ENCODE measurements at places on chromosomes 3 and 15. TPM values are rescaled to one million over a fixed set of nuclear protein-coding genes. Genes with fewer than 3 reads are reported as not detected.

PML gene
- 27.6 TPM for total RNA-seq

GRCh38 chr3:124455891-124456290 is 274.4 kb upstream of the UMPS start:
- peaks cover 11% of the 10 kb centered on the region for H3K36me3 ChIP-seq
- peaks cover 2% of the 10 kb centered on the region for H3K4me1 ChIP-seq
- no peak overlapping the region for H3K27ac ChIP-seq
- no peaks in the 10 kb centered on the region for H3K27me3 ChIP-seq

ADGRG7 gene
- total RNA-seq = not detected

DNA sequence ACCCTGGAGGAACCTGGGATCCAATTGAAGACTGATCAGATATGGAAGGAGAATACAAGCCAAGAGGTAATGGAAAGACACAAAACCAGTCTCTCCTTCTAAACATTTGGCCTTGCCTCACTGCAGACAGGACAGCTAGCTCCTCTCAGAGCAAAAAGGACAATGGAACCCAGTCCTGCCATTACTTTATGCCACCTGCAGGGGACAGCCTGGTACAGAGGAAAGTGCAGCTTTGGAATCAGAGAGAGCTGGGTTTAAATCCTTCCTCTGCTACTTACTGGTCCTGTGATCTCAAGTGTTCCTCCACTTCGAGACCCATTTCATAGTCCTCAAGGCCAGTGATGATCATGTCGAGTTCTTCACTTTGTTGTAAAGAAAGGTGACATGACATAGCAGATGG is 159.4 kb upstream of the SMAD3 start:
- H3K36me3 ChIP-seq = no peaks in the 10 kb centered on the region
- no peak overlapping the region for H3K4me3 ChIP-seq
- no peak for DNase-seq
- no peaks in the 10 kb centered on the region for H3K27me3 ChIP-seq
- H3K4me1 ChIP-seq = peaks cover 2% of the 10 kb centered on the region

TM2D3 gene
- 58.6 TPM for total RNA-seq

PGBD4 gene
- 1.7 TPM for total RNA-seq

GRCh38 chr3:27570421-27571106 is 86.4 kb upstream of the SLC4A7 start:
- no peaks in the 10 kb centered on the region for H3K27me3 ChIP-seq
- H3K36me3 ChIP-seq = no peaks in the 10 kb centered on the region
- peaks cover 7% of the 10 kb centered on the region for H3K4me1 ChIP-seq
- no peak overlapping the region for H3K4me3 ChIP-seq
- no peak for DNase-seq

SLC15A2 gene
- total RNA-seq = 0.64 TPM

- H3K27me3 ChIP-seq = peaks cover 2% of the 10 kb centered on the region
- H3K4me1 ChIP-seq = no peaks in the 10 kb centered on the region
- no peak overlapping the region for H3K27ac ChIP-seq
- DNase-seq = no peak
These were observed 60.0 kb downstream of the AAGAB start for GRCh38 chr15:67194171-67195114.

- no peak overlapping the region for H3K27ac ChIP-seq
- H3K27me3 ChIP-seq = no peaks in the 10 kb centered on the region
- H3K4me1 ChIP-seq = no peaks in the 10 kb centered on the region
- no peak for DNase-seq
- peaks cover 13% of the 10 kb centered on the region for H3K36me3 ChIP-seq
These were observed 165.1 kb upstream of the UBE2E1 start for GRCh38 chr3:23640471-23641146.

GRCh38 chr3:189144645-189145044 is 27.1 kb upstream of the TPRG1 start:
- no peak for DNase-seq
- peaks cover 25% of the 10 kb centered on the region for H3K4me1 ChIP-seq
- no peaks in the 10 kb centered on the region for H3K36me3 ChIP-seq
- H3K27ac ChIP-seq = no peak overlapping the region
- no peak overlapping the region for H3K4me3 ChIP-seq

DNA sequence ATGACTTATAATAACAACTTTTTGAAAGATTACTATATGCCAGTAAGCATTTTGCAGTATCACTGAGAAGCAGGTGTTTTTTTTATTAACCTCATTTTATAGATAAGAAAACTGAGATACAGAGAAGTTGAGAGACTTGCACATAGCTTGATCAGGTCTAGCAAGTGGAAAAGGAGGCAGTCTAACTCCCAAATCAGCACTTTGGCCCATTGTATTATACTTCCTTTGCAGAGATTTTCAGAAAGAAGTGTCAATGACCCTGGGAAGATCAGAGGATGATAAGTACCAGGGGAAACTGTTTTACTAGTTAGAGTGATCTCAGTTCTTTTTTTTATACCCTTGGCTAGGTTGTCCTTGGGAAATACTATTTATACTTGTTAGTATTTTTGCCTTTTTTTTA is 358.7 kb downstream of the SQOR start:
- H3K27me3 ChIP-seq = peaks cover 8% of the 10 kb centered on the region
- DNase-seq = no peak
- H3K36me3 ChIP-seq = no peaks in the 10 kb centered on the region
- peaks cover 8% of the 10 kb centered on the region for H3K4me1 ChIP-seq
- no peak overlapping the region for H3K4me3 ChIP-seq

GRCh38 chr15:60798821-60799220 is 319.9 kb upstream of the ICE2 start:
- H3K27me3 ChIP-seq = peaks cover 2% of the 10 kb centered on the region
- DNase-seq = no peak
- H3K36me3 ChIP-seq = no peaks in the 10 kb centered on the region
- H3K27ac ChIP-seq = no peak overlapping the region
- no peaks in the 10 kb centered on the region for H3K4me1 ChIP-seq

ISL2 gene
- 78.7 TPM for total RNA-seq

DNA sequence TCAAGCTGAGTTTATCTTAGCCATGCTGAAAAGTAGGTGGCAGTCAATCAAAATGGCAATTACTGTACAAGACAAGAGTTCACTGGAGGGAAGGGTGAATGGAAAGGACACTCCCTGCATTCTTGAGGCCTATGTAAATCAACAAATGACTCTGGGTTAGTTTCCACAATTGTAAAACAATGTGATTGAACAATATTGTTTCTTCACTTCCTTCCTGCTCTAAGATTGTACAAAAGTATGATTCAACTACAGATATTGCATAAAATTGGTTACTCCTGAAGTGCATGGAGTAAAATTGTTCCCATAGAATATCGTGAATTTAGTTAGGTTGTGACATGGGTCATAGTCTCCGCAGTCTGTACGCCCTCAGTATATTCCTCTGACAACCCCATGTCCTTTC is 277.6 kb downstream of the LPP start:
- DNase-seq = no peak
- H3K36me3 ChIP-seq = peaks cover 5% of the 10 kb centered on the region
- H3K27ac ChIP-seq = no peak overlapping the region
- peaks cover 3% of the 10 kb centered on the region for H3K4me1 ChIP-seq
- H3K4me3 ChIP-seq = no peak overlapping the region
- H3K27me3 ChIP-seq = no peaks in the 10 kb centered on the region

- H3K4me1 ChIP-seq = no peaks in the 10 kb centered on the region
- no peak overlapping the region for H3K27ac ChIP-seq
- no peak overlapping the region for H3K4me3 ChIP-seq
- no peak for DNase-seq
- peaks cover 5% of the 10 kb centered on the region for H3K36me3 ChIP-seq
- peaks cover 2% of the 10 kb centered on the region for H3K27me3 ChIP-seq
These were observed 259.1 kb downstream of the OPA1 start for GRCh38 chr3:193851941-193852674.

CSPG4 gene
- 1.1 TPM for total RNA-seq

GRCh38 chr3:14921034-14921616 is 26.3 kb upstream of the NR2C2 start:
- no peak overlapping the region for H3K4me3 ChIP-seq
- no peak overlapping the region for H3K27ac ChIP-seq
- DNase-seq = peak; percentile 91
- H3K36me3 ChIP-seq = no peaks in the 10 kb centered on the region

- H3K27ac ChIP-seq = peak overlapping the region; percentile 89
- no peak overlapping the region for H3K4me3 ChIP-seq
- H3K27me3 ChIP-seq = peaks cover 7% of the 10 kb centered on the region
- no peak for DNase-seq
- peaks cover 14% of the 10 kb centered on the region for H3K4me1 ChIP-seq
These were observed 18.1 kb downstream of the MB21D2 start for GRCh38 chr3:192899540-192899982.

GRCh38 chr15:80559320-80559693 is 135.8 kb upstream of the ABHD17C start:
- DNase-seq = no peak
- H3K27ac ChIP-seq = no peak overlapping the region
- no peaks in the 10 kb centered on the region for H3K4me1 ChIP-seq

DNA sequence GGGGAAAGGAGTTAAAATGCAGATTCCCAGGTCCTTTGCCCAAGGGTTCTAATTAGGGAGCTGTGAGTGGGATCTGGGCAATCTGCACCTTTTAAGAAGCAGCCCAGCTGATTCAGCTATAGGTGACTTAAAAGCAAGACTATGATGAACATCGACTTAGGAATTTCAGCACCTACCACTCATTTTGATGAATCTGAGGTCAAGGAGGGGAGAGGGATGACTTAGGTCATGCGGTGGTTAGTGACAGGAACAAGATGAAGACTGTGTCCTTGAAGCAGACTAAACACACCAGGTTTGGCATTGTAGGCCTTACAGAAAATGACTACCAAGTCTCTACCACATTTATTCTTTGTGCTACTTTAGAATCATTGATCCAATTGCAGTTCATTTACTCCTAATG is 196.3 kb downstream of the DTWD1 start:
- no peaks in the 10 kb centered on the region for H3K36me3 ChIP-seq
- no peaks in the 10 kb centered on the region for H3K4me1 ChIP-seq
- no peak overlapping the region for H3K4me3 ChIP-seq
- DNase-seq = no peak
- no peaks in the 10 kb centered on the region for H3K27me3 ChIP-seq

GRCh38 chr3:187454085-187454815 is 86.1 kb downstream of the RTP4 start:
- peaks cover 11% of the 10 kb centered on the region for H3K4me1 ChIP-seq
- H3K27me3 ChIP-seq = peaks cover 2% of the 10 kb centered on the region
- no peak overlapping the region for H3K27ac ChIP-seq
- H3K36me3 ChIP-seq = no peaks in the 10 kb centered on the region

DNA sequence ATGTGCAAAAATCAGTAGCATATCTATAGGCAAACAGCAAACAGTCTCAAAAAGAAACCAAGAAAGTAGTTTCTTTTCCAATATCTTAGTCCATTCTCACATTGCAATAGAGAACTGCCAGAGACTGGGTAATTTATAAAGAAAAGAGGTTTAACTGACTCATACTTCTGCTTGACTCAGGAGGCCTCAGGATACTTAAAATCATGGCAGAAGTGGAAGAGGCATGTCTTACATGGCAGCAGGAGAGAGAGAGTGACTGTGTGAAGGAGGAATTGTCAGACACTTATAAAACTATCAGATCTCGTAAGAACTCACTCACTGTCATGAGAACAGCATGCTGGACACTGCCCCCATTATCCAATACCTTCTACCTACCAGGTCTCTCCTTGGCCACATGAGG is 327.9 kb upstream of the EPHA3 start:
- H3K4me3 ChIP-seq = no peak overlapping the region
- no peak for DNase-seq
- no peaks in the 10 kb centered on the region for H3K4me1 ChIP-seq
- no peaks in the 10 kb centered on the region for H3K27me3 ChIP-seq
- H3K36me3 ChIP-seq = peaks cover 3% of the 10 kb centered on the region
- no peak overlapping the region for H3K27ac ChIP-seq

DNA sequence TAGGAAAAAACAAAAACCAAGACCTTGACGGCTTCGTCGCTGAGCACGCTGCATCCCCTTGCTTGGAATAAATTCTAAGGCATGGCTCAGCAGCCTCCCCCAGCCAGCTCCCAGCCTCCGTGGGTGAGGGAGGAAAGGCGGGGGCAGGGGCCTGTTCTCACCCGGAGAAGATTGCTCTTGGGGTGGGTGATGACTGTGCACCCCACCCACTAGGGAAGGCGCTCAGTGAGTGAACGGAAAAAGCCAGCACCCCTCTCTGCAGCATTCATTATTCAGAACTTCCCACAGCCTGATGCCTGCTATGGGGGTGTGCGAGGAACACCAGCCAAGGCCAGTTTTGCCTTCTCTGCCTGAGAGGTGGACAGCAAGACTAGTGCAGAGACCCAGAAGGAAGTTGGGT is 19.3 kb upstream of the NTRK3 start:
- no peak for DNase-seq
- no peaks in the 10 kb centered on the region for H3K36me3 ChIP-seq
- H3K27ac ChIP-seq = no peak overlapping the region
- H3K27me3 ChIP-seq = peaks cover 7% of the 10 kb centered on the region
- H3K4me1 ChIP-seq = peaks cover 5% of the 10 kb centered on the region

MAP2K5 gene
- 29.0 TPM for total RNA-seq

GRCh38 chr3:136995652-136996051 is 37.9 kb downstream of the IL20RB start:
- no peaks in the 10 kb centered on the region for H3K36me3 ChIP-seq
- DNase-seq = no peak
- peaks cover 3% of the 10 kb centered on the region for H3K4me1 ChIP-seq
- peaks cover under 1% of the 10 kb centered on the region for H3K27me3 ChIP-seq

GRCh38 chr3:188174317-188175044 is 20.5 kb downstream of the LPP start:
- H3K27me3 ChIP-seq = peaks cover 4% of the 10 kb centered on the region
- peaks cover 12% of the 10 kb centered on the region for H3K4me1 ChIP-seq
- H3K36me3 ChIP-seq = no peaks in the 10 kb centered on the region
- DNase-seq = peak; percentile 37

RETNLB gene
- not detected for total RNA-seq

DNA sequence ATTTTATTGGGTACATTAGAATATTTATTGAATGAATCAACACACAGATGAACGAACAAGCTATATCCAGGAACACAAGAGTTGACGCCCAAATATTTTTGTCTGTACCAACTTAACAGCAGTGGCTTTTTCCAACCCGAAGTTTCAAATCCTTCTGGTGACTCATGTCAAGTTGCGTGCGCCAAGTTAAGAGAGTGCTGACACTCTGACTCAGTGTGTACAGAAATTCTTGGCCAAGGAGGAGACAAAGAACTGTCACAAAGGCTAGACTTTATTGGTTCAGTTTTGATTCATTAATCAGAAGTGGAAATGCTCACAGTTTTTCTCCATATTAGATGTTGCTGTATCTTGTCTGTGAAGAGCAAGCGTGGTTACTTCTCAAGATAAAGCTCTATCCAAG is 59.6 kb upstream of the TSC22D2 start:
- H3K27ac ChIP-seq = no peak overlapping the region
- H3K4me1 ChIP-seq = no peaks in the 10 kb centered on the region
- no peaks in the 10 kb centered on the region for H3K36me3 ChIP-seq
- no peaks in the 10 kb centered on the region for H3K27me3 ChIP-seq

GRCh38 chr3:82033186-82033585 is 271.7 kb upstream of the GBE1 start:
- peaks cover 21% of the 10 kb centered on the region for H3K4me1 ChIP-seq
- peaks cover 3% of the 10 kb centered on the region for H3K27me3 ChIP-seq
- no peak overlapping the region for H3K4me3 ChIP-seq
- no peak overlapping the region for H3K27ac ChIP-seq

Data from glutamatergic neuron (in vitro differentiated cells).